Occipital lobe (tissue), 3 donors: ENCODE measurements at places on chromosomes 5 and 9. TPM values are rescaled to one million over a fixed set of nuclear protein-coding genes. Genes with fewer than 3 reads are reported as not detected.

GRCh38 chr5:54234304-54234933 lies 76.0 kb downstream of the ARL15 start:
- DNase-seq, result no peak

DNA sequence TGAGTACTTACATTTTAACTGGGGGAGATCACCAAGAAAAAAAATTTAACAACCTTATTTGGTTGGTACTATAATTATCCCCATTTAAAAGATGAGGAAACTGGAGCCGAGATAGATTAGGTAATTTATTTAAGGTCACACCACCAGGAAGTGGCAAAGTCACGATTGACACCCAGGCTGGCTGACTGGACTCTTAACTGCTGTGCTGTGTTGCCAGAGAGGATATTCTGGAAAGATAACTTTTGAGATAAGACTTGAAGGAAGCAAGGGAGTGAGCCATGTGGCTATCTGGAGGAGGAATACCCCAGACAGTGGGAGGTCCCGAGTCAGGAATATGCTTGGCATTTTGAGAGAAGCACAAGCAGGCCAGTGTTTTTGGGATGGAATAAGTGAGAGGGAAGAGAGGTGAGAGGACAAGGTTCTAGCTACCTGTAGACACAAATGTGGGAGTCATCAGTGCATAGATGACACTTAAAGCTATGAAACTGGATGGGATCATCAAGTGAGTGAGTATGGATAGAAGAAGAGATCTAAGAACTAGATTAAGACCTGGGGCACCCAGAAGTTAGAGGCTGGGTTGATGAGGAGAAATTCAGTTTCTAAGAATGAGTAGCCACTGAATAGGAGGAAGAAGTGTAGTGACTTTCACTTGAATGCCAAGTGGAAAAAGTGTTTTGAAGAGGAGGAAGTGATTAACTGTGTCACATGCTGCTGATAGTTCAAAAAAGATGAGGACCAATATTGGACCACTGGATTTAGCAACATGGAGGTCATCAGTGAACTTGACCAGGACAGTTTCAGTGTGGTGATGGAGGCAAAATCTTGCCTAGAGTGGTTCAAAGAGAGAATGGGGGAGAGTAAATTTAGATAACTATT lies 25.6 kb downstream of the PDE8B start:
- DNase-seq, result no peak

- DNase-seq, result no peak
These were observed 367.9 kb downstream of the DIRAS2 start for GRCh38 chr9:90274725-90275124.

- DNase-seq, result no peak
These were observed 10.7 kb upstream of the UBAC1 start for GRCh38 chr9:135971892-135972291.

DNA sequence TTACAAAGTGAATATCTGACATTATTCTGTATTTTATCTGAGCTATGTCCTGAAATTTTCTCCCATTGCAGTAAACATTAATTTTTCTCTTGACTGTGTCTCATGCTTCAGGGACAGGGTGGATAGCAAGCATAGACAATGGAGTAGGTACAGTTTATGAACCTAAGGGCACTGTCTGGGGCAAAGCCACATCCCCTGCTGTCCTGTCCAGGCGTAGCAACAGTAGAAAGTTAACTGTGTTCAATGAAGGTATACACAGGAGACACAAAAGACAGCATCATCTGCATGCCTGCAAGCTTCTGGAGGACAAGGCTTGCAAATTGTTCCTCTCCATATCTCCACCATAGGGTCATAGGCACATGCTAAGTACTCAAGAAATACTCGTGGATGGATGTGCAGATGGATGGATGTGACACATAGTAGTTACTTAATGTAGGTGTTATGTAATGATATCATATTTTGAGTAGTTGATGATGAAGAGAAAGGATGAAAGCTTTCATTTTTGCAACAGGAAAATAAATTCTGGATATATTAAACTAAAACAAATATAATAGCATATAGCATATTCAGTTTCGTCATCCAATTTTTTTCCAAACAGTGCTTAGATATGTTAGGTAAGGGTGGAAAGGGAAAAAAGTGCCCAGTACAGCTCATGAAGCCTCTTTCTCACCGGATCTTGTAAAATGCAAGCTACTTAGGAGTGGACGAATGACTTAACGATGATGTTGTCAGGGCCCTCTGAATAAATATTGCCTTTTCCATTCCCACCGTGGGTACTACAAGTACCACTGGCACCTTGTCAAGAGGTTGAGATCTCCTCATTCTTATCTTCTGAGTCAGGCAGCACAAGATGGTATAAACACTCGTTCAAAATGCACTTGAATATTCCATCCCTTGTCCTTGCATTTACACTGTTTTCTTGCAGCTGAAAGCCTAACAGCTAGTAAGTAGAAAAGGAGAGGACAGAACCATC lies 19.9 kb upstream of the ZSWIM6 start:
- DNase-seq, result no peak

SHOC1 gene
- total RNA-seq, result 0.16 TPM

DNAI1 gene
- 0.78 TPM for total RNA-seq

GFI1B gene
- total RNA-seq, result not detected

DNA sequence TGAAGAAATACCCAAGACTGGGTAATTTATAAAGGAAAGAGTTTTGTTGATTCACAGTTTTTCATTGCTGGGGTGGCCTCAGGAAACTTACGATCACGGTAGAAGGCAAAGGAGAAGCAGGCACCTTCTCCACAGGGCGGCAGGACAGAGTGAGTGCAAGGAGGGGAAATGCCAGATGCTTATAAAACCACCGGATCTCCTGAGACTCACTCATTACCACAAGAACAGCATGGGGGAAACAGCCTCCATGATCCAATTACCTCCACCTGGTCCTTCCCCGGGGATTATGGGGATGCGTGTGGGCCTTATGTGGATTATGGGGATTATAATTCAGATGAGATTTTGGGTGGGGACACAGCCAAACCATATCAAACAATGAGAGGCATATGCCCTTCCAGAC lies 18.5 kb upstream of the RORB start:
- no peak for DNase-seq

- DNase-seq, result no peak
These were observed 183.2 kb upstream of the MAP3K1 start for GRCh38 chr5:56632199-56632598.
